ENCODE measurements at places on chromosomes 5 and 9.

DNA sequence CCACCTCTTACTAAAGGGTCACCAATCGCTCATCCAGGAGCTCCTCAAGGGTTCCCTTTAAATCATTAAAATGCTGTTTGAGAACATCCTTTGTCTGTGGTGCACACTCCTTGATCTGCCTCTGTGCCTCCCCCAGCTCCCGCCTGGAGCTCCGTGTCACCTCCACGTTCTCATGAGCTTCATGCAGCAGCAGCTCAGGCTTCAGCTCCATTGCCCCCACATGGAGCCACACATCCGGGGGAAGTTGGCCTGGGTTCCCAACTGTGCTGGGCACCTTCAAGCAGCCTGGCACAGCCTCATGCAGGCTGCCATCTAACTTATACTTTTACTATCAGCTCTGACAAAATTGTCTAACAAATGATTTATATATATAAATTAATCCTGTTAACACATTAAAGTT, 585.8 kb upstream of the FAM174A start:
- DNase-seq = no peak

GRCh38 chr9:121201045-121201737, 478 bp downstream of the RAB14 start:
- peak; percentile 60 for DNase-seq

- DNase-seq = no peak
Observed at GRCh38 chr9:135134268-135135022, 47.0 kb downstream of the OLFM1 start.

DNA sequence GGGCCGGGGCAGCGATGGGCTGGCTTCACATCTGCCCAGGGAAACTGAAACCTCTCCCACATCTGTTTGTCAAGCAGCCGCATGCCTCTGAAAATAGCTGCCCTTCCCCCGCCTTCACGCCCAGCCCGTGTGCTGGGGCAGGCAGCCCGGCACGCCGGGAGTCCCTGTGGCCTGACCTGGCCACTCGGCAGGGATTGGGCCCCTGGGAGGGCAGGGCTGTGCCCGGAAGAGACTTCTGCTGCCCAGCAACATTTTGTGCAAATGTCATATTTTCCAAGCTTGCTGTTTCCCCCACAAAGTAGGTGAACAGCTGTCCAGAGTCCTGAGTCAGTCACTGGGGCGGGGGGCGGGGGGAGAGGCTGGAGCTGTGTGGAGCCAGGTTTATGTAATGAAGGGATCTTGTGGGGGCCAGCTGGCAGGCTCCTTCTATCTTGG, 8.2 kb downstream of the COL27A1 start:
- no peak for DNase-seq

All from CD4-positive, alpha-beta T cell treated with Interleukin-12 subunit alpha and Interleukin-12 subunit beta, for 1 hour (primary cell).